ENCODE measurements at places on chromosomes 7 and 10.

DNA sequence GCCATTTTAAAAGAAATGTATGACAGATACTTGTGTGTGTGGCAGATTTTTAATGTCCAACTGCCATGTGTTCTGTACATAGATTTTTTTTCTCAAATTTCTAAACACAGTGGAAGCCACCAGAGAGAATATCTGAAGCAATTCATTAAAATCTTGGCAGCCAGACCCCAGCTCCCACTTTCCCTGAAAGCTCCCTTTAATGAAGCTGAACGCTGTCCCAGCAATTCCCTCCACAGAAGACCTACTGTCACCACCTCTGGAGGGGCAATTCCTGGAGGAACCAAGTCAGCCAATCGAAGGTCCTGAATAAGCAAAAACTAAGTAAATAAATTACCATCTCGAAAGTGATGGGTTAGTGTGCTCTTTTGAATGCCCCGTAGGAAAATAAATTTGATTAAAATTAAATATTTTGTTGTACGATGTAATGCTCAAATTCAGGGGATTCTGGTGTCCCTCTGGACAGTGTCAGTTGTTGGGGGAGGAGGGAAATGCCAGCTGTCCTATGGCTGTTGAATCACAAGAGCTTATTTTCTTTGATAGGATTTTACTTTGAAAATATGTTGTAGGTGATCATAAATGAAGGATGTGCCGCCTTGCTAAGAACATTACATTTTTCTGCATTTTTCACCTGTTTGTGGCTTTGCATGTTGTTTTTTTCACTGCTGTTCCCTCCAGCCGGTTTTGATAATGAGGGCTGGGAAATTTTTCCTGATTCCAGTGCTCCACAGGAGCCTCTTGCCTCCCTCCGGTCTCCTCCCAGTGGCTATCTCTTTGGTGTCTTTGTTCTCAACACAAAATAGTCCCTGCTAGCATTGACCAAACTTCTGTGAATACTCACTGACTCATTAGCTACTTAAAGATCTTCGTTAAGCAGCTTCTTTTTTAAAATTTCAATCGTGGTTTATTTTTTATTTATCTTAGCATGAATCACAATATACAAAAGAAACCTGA, 9.2 kb upstream of the GSAP start:
- DNase-seq, result no peak

DNA sequence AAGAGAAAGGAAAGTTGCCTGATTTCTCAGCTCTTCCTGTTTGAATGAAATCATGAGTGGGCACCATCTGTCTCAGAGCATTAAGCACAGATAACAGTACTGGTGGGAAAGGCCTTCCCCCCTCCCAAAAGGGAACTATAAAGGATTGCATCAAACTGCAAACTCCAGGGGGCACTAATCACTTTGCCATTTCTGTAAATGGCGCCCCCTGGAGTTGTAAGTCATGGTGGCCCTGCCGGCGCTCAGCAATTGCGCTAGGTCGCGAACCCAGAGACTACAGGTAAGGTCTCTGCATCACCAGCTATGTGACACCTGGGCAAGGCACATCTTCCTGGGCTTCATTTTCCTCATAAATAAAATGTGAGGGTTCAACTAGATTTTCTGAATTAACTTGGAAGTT, 11.1 kb downstream of the LRRC4 start:
- DNase-seq, result no peak

DNA sequence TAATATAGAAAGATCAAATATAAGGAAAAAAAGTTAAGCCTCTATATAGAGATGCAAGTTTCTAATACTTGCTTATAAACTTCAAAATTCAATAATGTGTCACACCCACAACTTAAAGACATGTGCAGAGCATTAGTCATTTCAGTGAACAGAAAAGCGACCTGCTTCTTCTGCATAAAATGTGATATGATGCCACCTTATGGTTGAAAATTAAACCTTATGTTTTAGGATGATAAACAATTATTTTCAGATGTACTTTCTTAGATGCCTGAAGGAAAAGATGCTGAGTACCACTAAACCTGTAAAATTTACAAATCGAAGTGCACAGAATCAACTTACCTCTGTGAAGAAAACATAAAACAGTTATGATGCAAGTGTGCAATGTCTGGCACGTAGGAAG, 96.0 kb downstream of the MTERF1 start:
- peak; percentile 27 for DNase-seq

DNA sequence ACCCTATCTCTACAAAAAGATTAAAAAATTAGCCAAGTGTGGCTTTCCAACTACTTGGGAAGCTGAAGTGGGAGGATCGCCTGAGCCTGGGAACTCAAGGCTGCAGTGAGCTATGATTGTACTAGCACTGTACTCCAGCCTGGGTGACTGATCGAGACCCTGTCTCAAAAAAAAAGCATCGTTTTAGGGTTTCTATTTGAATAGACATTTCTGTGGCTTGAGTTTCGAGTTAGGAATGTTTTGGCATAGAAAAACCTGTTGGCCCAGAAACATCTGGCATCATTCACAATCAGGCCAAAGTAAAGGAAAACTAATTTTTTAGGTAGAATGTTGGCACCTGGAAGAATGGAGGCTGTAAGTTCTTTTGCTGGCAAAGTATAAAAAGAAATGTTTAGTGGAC, 72.4 kb downstream of the AUTS2 start:
- no peak for DNase-seq

- DNase-seq, result peak; percentile 75
Measured at GRCh38 chr10:101693978-101694673, 844 bp downstream of the FBXW4 start.

- no peak for DNase-seq
Measured at GRCh38 chr7:46286356-46286755, 365.3 kb upstream of the IGFBP3 start.

GRCh38 chr10:30199376-30200016, 140.1 kb upstream of the JCAD start:
- no peak for DNase-seq

DNA sequence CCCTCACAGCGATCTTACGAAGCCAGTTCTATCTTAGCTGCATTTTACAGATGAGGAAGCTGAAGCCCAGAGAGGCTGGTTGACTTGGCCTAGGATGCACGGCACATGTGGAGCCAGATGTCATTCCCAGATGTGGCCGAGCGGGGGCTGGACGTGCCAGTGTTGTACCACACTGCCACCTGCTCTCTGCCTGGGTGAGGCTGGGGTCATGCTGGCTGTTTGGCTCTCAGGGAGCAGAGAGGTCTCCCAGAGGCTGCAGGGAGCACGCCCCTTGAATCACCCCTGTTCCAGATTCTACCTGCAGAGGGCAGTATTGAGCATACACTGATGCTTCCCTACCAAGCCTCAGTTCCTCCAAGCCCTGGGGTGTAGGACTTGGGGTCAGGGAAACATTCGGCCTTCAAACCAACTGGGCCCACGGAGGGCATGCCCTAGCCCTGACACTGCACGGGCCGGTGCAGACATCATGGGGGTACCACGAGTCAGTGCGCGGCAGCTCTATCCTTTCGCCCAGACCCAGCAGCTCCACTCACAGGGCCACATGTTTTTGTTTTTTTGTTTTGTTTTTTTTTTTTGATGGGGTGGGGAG, 3.8 kb upstream of the GTF2IRD1 start:
- DNase-seq, result peak; percentile 80

Data from D341Med (cell line).